ENCODE measurements at places on chromosomes 3 and 15.

DNA sequence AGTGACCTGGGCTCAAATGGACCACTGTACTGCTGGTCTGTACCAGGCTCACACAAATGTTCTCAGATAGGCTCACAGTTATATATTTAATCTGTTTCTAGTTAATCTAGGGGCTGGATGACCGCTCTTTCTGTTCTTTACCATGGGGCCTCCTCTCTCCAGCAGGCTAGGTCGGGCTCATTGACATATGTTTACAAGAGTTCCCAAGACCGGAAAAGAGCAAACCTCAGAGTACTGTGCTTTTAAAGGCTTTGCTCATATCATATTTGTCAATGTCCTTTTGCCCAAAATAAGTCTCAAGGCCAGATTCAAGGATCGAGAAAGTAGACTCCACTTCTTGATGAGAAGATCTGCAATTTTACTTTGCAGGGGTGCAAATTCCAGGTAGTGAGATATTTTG is 348.0 kb upstream of the EPHA6 start:
- DNase-seq = no peak

DNA sequence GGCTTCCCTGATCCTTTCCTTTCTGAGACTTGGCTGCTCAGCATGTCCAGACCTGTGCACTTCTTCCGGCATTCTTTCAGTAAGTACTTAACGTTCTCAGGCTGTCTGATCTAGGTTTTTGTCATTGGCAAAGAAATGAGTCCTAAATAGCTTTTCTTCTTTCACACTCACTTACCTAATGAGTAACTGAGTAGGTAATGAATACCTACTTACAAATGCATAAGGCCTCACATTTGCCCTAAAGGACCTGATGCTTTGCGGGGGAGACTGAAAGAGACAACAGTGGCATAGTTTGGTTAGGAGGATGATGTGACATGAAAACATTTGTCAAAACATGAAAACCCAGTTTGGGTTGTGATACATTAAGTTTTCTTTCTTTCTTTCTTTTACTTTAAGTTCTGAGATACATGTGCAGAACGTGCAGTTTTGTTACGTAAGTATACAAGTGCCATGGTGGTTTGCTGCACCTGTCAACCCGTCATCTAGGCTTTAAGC is 516.7 kb upstream of the CFAP20DC start:
- no peak for DNase-seq

GRCh38 chr3:27713078-27713423 is 9.1 kb downstream of the EOMES start:
- DNase-seq = no peak

DNA sequence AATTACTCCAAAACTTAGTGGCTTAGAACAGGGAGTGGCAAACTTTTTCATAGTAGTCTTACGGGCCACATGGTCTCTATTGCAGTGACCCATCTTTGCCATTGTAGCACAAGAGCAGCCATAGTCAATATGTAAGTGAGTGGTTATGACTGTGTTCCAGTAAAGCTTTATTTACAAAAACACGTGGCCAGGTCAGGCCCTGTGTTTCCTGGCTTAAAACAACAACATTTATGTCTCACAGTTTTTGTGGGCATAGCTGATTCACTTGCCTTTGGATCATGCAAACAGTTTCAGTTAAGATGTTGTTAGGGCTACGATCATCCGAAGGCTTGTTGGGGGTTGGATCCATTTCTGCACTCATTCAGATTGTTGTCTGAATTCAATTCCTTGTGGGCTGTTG is 103.8 kb downstream of the CHCHD6 start:
- no peak for DNase-seq

DNA sequence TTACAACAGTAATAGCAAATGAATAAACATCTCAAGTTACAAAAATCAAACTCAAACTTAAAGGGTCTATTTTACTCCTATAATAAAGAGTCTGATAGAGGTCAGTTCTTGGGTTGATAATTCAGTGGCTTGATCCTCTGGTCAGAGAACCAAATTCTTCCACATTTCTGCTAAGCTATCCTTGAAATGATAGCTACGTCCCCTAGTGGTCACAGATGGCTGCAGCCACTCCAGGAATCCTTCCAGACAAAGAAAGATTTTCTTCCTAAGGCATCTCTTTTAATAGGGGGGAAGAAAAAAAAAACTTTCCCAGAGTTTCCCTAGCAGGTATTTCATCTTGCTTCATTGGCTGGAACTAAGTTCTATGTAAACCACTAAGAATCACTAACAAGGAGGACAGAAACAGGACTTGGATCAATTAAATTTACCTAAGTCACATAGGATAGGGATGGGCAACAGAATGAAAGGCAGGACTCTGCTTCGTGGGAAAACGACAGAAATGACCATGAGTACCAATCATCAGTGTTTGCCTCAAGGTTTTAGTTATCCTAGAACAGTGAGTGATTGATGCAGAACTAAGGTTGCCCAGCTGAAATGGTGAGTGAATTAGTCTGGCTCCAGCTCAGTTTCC is 160.7 kb downstream of the STAC start:
- DNase-seq = no peak
